ENCODE measurements at places on chromosomes 12 and 14.

GRCh38 chr14:99363051-99363450 lies 91.1 kb upstream of the BCL11B start:
- no peak for DNase-seq

DNA sequence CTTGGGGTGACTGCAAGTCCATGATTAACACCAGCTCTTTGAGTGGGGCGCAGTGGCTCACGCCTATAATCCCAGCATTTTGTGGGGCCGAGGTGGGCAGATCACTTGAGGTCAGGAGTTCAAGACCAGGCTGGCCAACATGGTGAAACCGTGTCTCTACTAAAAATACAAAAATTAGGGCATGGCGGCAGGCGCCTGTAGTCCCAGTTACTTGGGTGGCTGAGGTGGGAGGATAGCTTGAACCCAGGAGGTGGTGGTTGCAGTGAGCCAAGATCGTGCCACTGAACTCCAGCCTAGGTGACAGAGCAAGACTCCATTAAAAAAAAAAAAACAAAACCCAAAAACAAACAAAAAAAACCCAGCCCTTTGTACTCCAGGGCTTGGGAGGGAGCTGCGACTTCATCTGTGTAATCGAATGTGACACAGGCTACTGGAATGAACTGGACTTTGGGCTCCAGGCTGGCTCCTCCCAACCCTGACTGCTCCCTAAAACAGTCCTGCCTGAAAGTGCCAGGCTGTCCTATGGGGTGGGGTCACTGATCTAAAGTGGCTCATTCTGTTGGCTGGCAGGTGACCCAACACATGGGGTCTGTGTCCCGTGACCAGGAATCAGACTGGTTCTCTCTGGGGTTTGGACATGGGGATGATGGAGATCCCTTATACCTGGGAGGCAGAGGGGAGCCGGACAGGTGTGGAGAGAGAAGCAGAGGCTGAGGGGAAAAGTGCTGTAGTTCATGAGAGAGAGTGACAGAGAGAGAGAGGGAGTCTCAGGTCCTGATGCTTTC lies 9.3 kb upstream of the C12orf43 start:
- DNase-seq = no peak

DNA sequence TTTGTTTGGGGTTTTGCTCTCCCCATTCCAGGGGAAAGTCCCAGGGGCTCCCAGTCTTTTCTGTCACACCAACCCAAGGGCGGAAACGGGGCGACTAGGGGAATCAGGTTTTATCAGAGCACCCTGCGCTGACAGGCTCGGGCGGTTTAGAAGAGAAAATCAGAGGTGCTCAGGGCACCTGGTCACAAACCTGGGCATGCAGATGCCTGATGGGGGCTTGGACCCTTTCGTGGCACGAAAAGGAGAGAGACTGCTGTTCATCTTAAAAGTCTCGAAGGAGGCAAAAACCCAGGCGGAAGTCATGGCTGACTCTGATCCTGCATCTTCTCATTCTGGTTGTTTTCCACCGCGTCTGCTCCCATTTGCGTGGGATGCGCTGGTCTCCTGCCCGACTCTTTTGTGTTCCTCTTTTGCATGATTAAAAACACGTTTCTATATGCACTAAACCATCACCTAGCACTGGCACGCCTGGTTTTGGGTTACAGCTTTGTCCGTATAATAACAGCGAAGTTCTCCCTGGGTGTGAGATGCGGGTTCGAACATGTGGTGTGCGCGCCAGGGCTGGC lies 13.2 kb downstream of the OTX2 start:
- DNase-seq = no peak

DNA sequence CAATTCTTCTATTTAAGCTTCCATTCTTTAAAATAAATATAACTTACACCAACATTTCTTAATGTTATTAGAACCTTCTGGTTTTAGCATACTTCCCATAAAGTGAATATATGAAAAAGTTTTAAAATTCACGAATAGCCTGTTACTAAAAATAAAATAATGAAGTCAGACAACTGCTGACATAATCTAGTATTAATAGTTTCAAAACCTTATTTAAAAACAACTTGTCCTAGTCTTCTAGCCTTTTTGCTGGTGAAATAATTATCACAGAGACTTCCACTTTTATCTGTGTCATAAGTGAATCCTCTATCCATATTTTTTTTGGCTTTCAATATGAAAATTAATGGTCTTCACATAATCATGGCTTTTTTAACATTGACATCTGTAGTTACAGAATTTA lies 93.8 kb upstream of the MON2 start:
- DNase-seq = no peak

GRCh38 chr12:53186745-53187144 lies 6.0 kb upstream of the CSAD start:
- DNase-seq = no peak

DNA sequence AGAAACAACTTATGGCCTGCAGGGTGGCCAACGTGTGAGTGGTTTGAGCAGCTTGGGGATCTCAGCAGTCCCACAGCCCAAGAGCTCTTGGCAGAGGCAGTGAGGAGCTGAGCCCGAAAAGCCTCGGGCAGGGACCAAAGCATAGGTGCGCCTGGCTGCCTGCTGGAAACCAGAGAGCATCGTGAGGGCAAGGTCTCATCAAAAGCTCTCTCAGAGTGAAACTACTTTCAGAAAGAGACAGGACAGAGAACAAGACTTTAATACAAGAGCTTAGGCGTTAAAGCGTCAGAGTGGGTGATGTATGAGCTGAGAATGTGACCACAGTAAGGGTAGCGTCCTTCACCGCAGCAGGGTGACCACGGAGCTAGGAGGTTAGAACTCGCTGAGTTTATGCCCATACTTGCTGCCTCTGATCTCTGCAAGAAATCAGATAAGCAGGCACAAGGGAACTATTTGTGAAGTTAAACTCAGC lies 30.8 kb downstream of the LGMN start:
- DNase-seq = no peak

- no peak for DNase-seq
Observed at GRCh38 chr14:24417832-24418491, 11.5 kb downstream of the CBLN3 start.

- no peak for DNase-seq
Observed at GRCh38 chr12:12539028-12539810, 23.4 kb downstream of the DUSP16 start.

GRCh38 chr14:101820283-101820798 lies 58.8 kb downstream of the PPP2R5C start:
- no peak for DNase-seq

DNA sequence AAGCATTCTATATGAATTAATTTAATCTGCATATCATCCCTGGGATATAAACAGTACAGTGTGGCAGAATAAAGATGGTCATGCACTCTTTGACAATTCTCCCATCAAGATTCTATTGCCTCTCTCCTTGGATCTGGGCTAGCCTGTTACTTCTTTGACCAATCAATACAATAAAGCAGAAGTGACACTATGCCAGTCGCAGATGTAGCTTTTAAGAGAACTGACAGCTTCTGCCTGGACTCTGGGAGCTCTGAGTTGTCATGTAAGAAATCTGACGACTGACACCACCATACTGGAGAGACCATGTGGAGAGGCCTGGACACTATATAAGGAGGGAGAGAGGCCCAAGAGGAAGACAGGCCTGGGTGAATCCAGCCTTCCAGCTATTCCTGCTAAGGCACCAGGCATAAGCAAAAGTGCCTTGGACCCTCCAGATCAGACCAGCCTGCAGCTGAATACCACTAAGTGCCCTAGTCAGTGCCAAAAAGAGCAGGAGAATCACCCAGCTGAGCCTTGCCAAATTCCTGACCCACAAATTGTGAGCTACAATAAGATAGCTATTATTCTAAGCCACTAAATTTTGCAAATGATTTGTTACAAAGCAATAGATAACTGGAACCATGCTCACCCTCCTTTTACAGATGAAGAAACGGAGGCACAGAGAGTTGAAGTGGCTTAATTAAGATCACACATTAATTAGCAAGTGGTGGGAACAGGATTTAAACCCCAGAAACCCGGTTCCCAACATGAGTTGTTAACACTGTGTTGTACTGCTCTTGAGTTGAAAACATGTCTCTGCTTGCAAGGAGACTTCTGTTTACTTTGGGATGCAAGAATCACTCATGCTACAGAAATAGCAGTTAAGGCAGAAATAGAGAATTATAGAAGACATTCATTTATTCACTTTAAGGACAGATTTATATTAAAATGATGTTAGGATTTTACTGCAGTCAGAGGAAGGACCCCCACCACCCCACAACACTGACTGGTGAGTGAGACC lies 84.6 kb downstream of the RIN3 start:
- DNase-seq = no peak

GRCh38 chr12:27843714-27844245 lies 63.7 kb upstream of the MANSC4 start:
- DNase-seq = no peak

Data from stimulated activated CD8-positive, alpha-beta memory T cell treated with anti-CD3 and anti-CD28 coated beads, Interleukin-4, amount 100 ng/mL, for 4 hours (primary cell).